Stimulated activated naive B cell treated with anti-CD40 and anti-IgM and Interleukin-4, amounts not matched to agents 10 μg/mL and 1 μg/mL and 100 μg/mL, for 72 hours (primary cell): ENCODE measurements at places on chromosomes 2 and 18.

DNA sequence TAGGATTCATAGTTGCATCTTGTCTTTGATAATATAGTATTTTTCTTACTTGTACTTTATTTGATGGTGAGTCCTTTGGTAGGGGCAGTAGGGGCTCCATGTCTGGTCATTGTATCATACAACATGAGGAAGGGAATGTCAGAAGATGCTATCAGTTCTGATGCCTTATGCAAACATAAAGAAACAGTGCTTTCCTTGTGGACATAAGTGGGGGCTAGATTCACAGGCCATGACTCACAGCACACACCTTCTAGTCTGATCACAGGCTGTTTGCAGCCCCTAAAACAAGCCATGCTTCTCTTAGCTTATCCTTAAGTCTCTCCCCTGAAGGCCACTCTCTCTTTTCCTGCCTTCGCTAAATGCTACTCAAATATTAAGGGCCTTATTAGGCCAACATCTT is 10.7 kb upstream of the SLC14A1 start:
- no peak for DNase-seq

- DNase-seq = no peak
Measured at GRCh38 chr2:71711133-71711855, 257.9 kb downstream of the DYSF start.

- DNase-seq = no peak
Measured at GRCh38 chr18:32252141-32252860, 62.5 kb downstream of the MEP1B start.

DNA sequence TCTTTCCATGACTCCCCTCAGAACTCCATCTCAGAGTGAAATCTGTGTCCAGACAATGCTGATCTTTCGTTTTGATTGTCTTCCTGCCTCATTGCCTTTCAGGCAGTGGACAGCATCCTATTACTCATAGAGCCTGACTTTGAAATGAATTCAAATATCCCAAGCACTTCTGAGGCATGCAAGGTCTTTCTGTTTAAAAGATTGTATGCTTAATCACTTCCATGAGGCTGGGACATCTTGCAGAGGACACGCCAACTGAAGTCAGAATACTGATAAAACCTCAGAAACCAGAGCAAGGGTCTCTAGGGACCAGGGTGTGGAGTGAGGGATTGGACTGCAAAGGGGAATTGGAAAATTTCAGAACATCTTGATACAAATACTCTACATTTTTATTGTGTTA is 836.5 kb upstream of the ID2 start:
- no peak for DNase-seq

DNA sequence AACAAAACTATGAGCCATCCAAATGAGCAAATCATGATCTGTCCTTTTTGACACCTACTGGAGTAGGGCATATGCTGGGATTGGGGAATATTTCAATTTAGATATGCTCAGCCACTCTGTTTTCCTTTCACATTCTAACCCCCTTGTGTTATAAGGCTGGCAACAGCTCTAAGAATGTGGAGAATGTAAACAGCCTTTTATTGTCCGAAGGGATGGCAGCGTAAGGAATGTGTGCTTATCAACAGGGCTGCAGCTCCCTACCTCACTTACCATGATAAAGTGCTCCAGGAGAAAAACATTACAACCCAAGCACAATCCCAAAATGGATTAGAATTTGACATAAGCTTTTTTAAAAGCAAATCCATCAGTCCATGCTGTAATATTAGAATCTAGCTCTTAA is 2.2 kb downstream of the NXPH2 start:
- no peak for DNase-seq

- DNase-seq = no peak
Measured at GRCh38 chr2:118310681-118311429, 222.6 kb downstream of the INSIG2 start.

GRCh38 chr18:49101236-49101635 is 150.5 kb upstream of the SMAD7 start:
- no peak for DNase-seq

DNA sequence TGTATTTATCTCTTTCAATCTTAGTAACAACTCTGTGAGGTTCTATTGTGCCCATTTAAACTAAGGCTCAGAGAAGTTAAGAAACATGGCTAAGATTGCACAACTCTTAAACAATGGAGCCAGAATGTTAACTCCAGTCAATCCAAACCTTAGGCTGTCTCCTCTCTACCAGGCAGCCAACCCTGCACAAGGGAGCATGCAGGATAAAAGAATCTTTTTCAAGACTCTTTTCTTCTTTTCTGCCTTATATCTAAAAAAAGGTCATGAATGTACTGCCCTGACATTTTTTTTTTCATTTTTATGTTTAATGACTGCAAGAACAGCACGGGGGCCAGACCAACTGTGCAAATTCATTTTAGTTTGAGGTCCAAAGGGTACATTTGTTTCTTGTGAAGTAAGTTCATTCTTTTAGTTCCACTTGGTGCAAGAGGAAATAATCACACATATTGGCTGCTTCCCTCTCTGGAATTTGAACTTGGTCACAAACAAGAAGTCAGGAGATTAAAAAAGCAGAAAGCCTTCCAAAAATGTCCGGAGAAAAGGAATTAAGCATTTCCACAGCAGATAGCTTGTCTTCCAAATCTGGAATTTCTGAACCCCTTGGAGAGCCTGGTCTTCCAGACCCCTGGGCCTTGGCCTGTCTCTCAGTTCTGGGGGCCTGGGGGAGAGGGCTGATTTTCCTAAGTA is 96.0 kb upstream of the RIOK3 start:
- no peak for DNase-seq

- no peak for DNase-seq
Measured at GRCh38 chr18:71011389-71011788, 722.5 kb downstream of the SOCS6 start.

DNA sequence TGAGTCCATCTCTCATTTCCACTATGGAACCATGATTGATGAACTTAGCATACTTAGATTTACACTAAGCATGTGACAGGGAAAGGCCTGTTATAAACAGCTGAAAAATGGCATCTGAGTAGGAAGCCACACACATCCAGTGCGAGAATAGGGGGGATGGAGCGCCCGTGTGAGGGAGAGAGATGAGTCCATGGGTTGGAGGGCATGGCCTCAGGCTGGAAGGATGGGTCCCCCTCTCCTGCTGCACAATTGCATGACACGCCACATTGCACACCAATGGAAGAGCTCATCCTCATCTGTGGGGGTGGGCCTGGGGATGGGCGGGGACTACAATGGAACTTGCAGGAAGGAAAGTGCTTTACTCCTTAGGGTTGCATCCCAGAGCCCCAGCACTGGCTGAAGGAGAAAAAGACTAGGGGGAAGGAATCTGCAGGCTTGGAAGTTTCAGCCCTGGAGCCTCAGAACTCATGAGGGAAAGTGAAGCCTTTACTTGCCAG is 46.4 kb upstream of the CXCR4 start:
- no peak for DNase-seq

GRCh38 chr2:212968284-212969081 is 182.9 kb downstream of the IKZF2 start:
- DNase-seq = no peak

GRCh38 chr2:172516299-172516698 is 39.6 kb upstream of the PDK1 start:
- no peak for DNase-seq

- DNase-seq = no peak
Measured at GRCh38 chr2:73907840-73908452, 15.1 kb downstream of the ACTG2 start.

DNA sequence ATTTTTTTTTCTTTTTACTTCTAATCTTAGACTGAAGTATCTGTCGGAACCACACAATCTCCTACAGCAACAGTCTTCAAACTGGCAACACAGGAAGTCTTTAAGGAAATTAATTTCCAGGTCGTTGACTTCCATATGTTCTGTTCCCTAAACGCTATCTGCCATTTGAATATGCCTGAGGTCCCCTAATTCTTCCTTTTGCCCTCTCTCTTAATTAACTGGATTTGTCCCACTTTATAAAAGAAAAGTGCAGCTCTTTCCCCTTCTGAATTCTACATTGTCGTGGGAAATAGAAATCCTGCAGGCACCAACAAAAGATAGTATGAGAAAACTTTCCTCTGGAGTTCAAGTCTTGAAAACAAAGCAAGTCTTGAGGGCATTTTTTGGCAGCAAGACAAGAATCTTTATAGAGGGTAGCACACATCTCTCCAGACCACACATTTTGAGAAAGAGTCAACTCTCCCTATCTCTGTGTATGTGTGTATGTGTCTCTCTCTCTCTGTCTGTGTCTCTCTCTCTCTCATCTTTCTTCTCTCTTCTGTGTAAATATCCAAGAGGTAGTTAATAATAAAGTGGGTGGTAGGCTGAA is 879.8 kb downstream of the SOCS6 start:
- DNase-seq = no peak

DNA sequence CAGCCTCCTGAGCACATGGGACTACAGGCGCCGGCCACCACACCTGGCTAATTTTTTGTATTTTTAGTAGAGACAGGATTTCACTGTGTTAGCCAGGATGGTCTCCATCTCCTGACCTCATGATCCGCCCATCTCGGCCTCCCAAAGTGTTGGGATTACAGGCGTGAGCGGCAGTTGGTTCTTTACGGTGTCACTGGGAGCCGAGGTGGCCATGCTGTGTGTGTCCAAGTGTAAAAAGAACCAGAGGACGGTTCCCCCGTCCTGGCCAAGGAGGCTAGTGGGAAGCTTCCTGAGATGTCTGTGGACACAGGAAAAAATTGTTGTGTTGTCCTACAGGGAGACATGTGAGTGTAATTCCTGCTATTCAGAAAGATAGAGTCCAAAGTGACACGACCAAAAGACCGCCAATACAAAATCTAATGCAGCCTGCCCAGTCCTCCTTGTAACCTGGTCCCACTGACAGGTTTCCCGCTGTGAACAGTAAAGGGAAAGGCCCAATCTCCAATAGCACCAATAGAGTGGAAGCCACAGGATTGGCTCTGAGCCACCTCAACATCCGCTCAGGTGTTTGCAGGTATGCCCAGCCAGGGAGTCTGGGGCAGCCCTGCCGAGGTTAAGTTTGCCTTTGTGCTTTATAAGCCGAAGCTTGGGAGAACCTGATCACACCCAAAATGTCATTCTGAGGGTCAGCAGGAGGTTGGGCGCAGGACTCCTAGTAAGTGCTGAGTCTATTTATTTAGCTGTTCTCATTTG is 40.6 kb downstream of the NCK2 start:
- no peak for DNase-seq

GRCh38 chr2:222532315-222532714 is 108.0 kb downstream of the SGPP2 start:
- no peak for DNase-seq

DNA sequence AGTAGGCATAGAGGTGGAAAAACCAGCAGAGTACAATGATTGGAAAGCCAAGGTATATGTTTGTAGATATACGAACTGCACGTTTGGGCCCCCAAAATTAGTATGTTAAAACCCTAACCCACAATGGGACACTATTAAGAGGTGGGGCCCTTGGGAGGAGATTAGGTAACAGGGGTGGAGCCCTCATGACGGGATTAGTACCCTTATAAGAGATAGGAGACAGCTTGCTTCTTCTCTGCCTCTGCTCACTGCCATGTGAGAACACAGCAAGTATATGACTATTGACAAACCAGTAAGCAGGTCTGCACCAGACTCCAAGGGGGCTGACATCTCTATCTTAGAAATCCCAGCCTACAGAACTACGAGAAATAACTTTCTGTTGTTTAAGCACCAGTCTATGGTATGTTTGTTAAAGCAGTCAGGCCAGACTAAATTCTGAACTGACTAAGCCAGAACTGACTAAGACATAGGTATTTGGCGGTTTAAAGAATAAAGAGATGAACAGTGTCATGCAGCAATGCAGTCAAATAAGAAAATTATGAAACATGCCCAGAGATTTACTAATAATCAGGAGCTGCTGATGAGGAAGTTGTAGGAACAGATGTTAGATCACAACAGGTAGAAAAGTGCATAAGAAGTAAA is 182.9 kb downstream of the DYM start:
- no peak for DNase-seq

DNA sequence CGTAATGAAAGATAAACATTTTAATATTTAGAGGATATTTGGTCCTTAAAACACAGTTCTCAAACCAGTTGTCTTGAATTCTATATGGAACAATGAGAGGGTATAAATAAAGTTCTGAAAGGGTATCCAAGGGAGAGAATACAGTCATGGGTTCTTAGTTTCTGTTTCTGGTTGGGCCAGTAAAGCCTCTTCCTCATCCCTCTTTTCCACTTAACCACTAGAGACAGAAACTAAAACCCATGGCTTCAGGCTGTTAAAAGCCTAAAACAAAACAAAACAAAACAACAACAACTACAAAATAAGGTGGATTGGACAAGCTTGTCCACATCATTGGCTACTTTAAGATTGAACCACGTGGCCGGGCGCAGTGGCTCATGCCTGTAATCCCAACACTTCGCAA is 18.8 kb downstream of the COQ10B start:
- DNase-seq = no peak

GRCh38 chr18:76495006-76495370 is at the start of gene ZNF516:
Gene ZNF516 (minus strand): TSS chr18:76495242. CDS start chr18:76443054, 52,188 bp downstream.
- DNase-seq = no peak

GRCh38 chr2:224952936-224953657 is 89.2 kb downstream of the DOCK10 start:
- DNase-seq = peak; percentile 56

- DNase-seq = peak; percentile 53
Measured at GRCh38 chr2:191676790-191677645, 918 bp upstream of the NABP1 start.

DNA sequence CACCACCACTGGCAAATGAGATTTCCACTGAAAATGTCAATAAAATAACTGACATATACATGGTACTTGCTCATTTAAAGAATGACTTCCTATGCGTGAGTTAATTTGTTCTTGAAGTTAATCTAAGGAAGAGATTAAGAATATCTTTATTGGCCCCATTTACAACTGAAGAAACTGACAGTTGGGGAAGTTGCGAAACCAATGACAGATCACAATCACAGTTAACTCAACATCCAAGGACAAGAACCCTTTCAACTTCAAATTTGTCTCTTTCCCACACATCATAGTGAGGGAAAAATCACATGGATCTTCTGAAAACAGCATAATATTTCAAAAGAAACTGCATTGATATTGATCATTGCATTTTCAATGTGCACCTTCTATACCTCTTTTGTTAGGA is 565.4 kb downstream of the IRS1 start:
- DNase-seq = no peak

DNA sequence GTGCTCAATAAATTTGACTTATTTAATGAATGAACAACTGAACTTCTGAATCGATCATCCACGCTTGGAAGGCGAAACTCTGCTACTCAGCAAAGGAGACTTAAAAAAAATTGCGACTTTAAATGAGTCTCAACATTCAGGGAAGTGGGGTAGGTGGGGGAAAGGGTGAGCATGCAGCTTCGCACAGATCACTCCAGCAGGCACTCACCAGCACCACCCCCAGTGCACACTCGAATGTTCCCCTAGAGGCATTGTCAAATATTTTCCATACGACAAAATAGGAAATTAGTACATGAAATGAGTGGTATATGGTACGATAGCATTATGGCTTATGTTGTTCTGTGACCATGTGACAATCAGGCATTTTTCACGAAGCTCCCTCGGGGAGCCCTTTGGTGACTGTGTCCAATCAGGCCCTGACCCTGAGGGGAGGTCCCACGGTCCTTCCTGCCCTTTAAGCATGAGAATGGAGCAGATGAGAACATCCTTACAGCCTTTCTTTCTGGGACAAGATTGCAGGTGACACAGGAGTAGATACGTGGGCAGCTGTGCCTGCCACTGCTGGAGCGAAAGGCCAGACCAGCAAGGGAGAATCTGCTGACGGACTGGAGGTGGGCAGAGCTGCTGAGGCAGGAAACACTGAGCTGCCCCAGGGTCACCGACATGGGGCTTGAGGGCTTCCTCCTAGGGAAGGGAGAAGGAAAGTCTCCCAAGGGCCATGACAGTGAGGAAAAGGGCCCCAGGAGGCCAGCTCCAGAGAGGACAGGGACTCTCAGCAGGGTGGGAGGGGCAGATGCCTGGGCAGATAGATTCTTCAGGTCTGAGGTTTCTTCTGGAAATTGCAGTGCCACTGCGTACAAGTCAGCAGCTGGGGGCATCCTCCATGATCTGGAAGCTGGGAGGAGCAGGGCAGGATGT is 101.3 kb upstream of the ID2 start:
- peak; percentile 77 for DNase-seq
